Activated CD4-positive, CD25-positive, alpha-beta regulatory T cell treated with anti-CD3 and anti-CD28 coated beads, Interleukin-2, amount 50 U/mL, for 24 hours (primary cell): ENCODE measurements at places on chromosomes 5 and 9.

DNA sequence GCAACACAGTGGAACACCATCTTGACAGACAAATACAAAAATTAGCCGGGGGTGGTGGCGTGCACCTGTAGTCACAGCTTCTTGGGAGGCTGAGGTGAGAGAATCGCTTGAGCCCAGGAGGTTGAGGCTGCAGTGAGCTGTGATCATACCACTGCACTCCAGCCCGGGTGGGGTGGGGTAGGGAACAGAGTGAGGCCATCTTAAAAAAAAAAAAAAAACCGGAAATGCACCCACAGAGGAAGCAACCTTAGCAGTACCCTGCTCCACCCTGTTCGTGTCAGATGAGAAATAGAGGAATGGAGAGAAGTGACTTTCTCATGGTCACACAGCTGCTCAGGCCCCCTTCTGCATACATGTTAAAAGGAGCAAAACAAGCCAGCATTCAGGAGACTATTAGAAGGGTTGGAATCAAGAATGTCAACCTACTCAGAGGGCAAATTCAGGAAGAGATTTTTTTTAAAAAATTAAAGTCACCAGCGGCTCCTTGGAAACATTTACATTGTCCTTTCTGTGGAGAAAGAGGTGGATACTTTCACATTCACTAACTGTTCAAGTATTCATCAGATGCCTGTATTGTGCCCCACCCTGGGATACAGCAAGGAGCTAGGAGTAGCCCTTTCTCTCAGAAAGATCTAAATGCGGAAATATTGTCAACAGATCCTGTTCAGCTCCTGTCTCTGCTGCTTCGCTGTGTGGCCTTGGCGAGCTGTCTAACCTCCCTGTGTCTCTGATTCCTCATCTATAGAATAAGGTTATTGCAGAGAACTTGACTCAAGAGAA lies 41.0 kb downstream of the CYFIP2 start:
- peak; percentile 58 for ATAC-seq

- no peak for ATAC-seq
Observed at GRCh38 chr9:121305269-121305994, 37.5 kb downstream of the GSN start.

- no peak for ATAC-seq
Observed at GRCh38 chr9:32579706-32580331, 6.9 kb upstream of the NDUFB6 start.

DNA sequence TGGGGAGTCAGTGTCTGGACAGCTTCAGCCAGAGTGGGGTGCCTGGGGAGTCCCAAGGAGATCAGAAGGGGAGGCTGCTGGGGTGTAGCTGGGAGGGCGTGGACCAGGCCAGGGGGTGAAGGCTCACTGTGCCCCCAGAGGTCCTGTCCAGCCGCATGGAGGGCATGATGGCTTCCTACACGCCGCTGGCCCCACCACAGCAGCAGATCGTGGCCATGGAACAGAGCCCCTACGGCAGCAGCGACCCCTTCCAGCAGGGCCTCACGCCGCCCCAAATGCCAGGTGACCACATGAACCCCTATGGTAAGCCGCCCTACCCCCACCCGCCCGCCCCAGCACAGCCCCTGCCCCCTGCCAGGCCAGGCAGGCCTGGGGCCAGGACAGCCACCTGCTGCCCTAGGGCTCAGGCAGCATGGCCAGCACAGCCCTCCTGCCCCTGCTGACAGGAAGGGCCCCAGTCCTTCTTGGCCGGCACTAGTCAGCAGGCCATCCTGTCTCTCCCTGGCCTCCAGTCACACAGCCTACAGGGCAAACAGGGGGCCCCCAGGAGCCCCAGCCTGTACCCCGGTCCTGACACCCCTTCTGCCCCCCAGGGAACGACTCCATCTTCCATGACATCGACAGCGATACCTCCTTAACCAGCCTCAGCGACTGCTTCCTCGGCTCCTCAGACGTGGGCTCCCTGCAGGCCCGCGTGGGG lies 82.1 kb downstream of the LMX1B start:
- ATAC-seq, result no peak

DNA sequence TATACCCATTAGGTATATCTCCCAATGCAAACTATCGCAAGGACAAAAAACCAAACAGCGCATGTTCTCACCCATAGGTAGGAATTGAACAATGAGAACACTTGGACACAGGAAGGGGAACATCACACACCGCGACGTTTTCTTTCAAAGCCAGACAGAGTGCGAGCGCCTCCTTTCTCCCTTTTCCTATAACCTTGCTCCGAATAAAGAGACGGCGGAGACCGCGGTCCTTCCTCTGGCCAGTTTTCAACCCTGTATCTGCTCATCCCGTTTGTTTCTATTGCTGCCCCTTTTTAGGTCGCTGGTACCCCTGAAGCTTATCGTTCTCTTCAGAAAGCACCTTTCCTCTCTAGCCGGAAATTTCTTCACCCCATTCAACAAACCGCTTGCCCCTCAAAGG lies 1.3 kb downstream of the LVRN start:
- no peak for ATAC-seq

- no peak for ATAC-seq
Observed at GRCh38 chr9:96502539-96503373, 52.8 kb downstream of the HABP4 start.
